ENCODE measurements at places on chromosomes 1 and 21. TPM values are rescaled to one million over a fixed set of nuclear protein-coding genes. Genes with fewer than 3 reads are reported as not detected.

The KLHDC8A gene
- 0.05 TPM for total RNA-seq

GRCh38 chr1:201918343-201918742 is 28.0 kb downstream of the LMOD1 start:
- H3K27ac ChIP-seq, result no peak overlapping the region
- no peak overlapping the region for H3K4me3 ChIP-seq
- no peaks in the 10 kb centered on the region for H3K27me3 ChIP-seq
- H3K36me3 ChIP-seq, result no peaks in the 10 kb centered on the region

GRCh38 chr1:152179566-152179965 is 20.5 kb upstream of the RPTN start:
- no peaks in the 10 kb centered on the region for H3K36me3 ChIP-seq
- no peak overlapping the region for H3K4me3 ChIP-seq
- H3K27ac ChIP-seq, result no peak overlapping the region
- no peak for DNase-seq
- no peaks in the 10 kb centered on the region for H3K27me3 ChIP-seq

GRCh38 chr1:110951161-110951560 is 12.6 kb downstream of the LRIF1 start:
- H3K4me3 ChIP-seq, result no peak overlapping the region
- no peaks in the 10 kb centered on the region for H3K4me1 ChIP-seq
- no peaks in the 10 kb centered on the region for H3K27me3 ChIP-seq
- DNase-seq, result no peak

DNA sequence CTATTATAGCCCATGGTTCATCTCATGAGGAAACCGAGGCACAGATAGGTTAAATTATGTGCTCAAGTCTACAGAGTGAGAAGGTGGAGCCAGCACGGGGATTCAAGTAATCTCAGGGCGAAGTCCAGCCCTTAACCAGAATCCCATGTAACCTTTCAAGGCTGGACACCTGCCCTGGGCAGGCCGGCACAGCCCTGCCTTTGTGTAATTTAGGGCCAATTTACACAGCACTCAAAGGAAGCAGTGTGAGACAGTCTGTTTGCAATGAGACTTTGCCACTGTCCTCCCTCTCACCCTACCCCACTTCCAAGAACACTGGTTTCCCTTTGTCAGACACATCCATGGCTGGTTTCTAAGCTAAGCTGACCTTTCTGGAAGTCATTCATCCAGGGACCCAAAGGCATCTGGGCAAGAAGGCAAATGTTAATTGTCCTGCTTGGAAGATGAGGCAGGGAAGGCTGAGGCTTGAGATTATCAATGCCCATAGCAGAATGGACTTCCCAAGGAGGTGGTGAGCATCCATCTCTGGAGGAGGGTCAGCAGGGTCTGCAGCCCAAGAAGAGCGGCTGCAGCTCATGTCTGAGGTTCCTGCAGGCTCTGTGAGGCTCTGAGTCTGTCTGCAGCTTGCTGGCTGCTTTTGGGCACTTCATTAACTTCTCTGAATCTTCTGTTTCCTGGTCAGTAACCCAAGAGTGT is 159.2 kb downstream of the TRABD2B start:
- H3K27me3 ChIP-seq, result no peaks in the 10 kb centered on the region
- H3K4me1 ChIP-seq, result peaks cover 5% of the 10 kb centered on the region
- H3K4me3 ChIP-seq, result no peak overlapping the region
- peaks cover 3% of the 10 kb centered on the region for H3K36me3 ChIP-seq
- DNase-seq, result no peak

- H3K4me3 ChIP-seq, result no peak overlapping the region
- H3K27ac ChIP-seq, result no peak overlapping the region
- no peaks in the 10 kb centered on the region for H3K27me3 ChIP-seq
- H3K36me3 ChIP-seq, result no peaks in the 10 kb centered on the region
Observed at GRCh38 chr1:241408170-241408569, 51.2 kb upstream of the RGS7 start.

The RNF2 gene
- total RNA-seq, result 17.3 TPM

DNA sequence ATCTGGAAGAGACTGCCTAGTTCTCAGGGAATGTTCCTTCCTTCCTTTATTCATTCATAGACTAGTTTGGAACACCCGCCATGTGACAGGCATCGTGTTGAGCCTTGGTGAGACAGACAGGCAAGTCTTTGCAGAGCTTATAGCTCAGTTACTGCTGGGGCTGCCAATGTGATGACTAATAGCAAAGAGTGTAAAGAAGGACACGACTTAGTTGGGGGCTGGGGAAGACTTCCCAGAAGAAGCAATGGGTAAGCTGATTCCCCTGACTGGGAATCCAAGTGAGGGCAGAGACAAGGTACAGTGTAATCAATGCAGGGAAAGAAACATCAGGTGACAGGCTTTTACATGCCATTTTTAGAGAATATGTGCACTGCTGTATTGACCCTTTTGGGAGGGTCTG is 51.2 kb downstream of the TENT5C start:
- H3K27me3 ChIP-seq, result no peaks in the 10 kb centered on the region
- H3K4me1 ChIP-seq, result no peaks in the 10 kb centered on the region
- no peak overlapping the region for H3K4me3 ChIP-seq
- H3K27ac ChIP-seq, result no peak overlapping the region
- H3K36me3 ChIP-seq, result no peaks in the 10 kb centered on the region

The GJA9 gene
- total RNA-seq, result not detected

- DNase-seq, result no peak
- H3K4me1 ChIP-seq, result no peaks in the 10 kb centered on the region
- H3K4me3 ChIP-seq, result no peak overlapping the region
- H3K36me3 ChIP-seq, result no peaks in the 10 kb centered on the region
- no peak overlapping the region for H3K27ac ChIP-seq
- peaks cover 8% of the 10 kb centered on the region for H3K27me3 ChIP-seq
Observed at GRCh38 chr1:247551721-247552120, 2.8 kb downstream of the GCSAML start.

All from liver (tissue), 10 donors.